ENCODE measurements at places on chromosomes 12 and 14.

DNA sequence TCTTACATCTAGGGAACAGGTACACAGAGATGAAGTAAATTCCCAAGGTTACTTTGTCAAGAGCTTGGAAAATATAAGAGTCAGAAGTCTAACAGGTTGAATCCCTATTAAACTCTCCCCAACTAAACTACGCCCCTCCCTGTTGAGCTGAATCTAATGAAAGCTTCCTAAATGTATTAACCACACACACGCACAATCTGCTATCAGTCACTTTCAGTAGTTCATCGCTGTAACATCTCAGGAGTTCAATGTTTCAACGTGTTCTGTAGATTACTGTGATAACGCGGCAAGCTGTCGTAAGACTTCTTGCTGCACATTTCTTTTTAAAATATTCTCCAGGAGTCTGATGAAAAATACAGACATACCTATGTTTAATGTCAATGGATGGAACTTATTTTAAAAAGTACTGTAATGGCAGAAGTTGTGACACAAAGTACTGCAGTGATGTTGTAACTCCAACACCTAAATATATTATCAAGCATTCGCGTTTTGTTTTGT is 612 bp upstream of the SLC25A3 start:
- DNase-seq: no peak

GRCh38 chr12:28104316-28104715 is 85.9 kb upstream of the CCDC91 start:
- no peak for DNase-seq

- DNase-seq: no peak
Measured at GRCh38 chr12:84982888-84983287, 53.2 kb downstream of the TSPAN19 start.

GRCh38 chr14:70780396-70781075 is 28.8 kb downstream of the MAP3K9 start:
- no peak for DNase-seq

GRCh38 chr14:102659797-102660196 is 67.3 kb downstream of the RCOR1 start:
- DNase-seq: no peak

DNA sequence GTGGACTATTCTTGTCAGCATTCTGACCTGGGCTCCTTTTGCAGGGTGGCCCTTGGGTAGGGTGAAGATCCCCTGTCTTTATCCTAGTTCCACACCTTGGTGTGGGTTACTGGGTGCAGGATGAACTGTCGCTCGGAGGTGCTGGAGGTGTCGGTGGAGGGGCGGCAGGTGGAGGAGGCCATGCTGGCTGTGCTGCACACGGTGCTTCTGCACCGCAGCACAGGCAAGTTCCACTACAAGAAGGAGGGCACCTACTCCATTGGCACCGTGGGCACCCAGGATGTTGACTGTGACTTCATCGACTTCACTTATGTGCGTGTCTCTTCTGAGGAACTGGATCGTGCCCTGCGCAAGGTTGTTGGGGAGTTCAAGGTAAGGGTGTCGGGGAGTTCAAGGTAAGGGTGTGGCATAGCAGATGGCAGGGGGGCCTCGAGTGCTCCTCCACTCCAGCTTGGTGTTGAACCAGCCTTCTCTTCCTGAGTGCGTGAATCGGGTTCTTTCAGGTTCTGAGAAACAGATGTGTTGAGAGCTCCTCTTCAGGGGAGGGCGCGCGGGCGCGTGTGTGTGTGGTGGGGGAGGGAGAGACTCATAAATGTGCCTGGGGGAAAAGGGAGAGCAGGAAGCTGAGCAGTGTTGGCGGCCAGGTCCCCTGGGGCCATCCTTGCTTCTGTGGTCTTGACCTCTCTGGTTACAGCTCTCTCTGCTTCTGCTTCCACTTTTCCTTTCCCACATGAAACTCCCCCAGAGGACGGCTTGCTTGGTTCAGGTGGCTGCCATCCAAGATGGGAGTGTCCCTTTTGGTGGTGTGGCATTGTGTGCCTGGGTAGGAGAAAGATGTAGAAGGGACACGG is 4.0 kb downstream of the ATG101 start:
- no peak for DNase-seq

DNA sequence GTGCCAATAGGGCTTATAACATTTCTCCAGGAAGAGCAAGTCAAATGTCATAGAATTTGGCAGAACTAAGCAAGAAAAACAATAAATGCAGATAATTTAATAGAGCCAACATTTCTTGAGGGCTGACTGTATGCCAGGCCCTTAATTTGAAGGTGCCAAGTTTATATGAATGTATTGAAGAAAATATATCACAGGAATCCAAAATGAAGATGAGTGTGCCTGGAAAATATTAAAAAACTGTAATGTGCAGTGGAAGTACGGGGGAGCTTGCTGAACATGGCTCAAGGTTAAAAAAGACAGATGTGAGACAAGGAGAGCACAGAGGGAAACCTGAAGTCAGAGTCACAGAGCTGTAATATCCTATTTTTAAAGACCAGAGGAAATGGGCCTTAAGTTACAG is 16.4 kb downstream of the NR1H4 start:
- DNase-seq: no peak

DNA sequence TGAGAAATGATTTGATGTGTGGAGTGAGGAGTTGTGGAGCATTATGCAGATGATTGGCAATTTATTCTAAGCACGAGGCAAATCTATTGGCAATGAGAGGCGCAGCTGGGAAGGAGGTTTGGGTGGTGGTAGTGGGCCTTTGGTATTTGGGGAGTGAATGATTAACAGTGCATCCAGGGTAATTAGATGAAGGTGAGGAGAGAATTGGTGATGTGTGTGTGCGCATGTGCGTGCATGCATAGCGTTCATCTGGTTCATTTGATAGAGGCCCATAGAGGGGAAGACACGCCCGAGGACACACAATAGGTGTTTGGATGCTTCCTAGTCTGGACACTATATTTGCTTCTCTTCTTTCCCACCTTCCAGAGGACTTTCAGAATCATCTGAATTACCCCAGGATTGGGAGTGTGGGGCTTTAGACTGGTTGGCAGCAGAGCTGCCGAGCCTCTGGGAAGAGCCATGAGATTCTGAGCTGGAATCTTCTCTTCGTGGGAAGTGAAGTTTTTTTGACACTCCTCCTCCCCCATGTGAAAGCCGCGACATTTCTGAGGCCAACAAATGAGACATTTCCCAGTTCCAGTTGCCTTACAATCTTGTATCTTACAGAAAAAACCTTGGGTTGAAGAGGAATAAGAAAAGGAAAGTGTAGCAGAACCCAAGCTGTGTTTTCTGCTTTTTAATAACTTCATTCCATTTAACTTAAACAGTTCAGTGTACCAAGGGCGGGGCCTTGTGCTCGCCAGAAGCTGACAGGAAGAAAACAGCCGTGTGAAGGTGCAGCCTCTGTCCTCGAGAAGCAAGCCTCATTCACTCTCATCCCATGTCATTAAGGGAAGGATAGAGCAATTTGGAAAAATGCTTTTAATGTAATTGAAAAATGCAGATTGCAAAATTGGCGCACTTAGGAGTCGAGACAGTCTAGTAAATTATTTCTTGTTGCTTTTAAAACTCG is 65.2 kb downstream of the SLC25A47 start:
- DNase-seq: no peak

GRCh38 chr12:108825201-108825950 is 32.0 kb downstream of the SSH1 start:
- no peak for DNase-seq

DNA sequence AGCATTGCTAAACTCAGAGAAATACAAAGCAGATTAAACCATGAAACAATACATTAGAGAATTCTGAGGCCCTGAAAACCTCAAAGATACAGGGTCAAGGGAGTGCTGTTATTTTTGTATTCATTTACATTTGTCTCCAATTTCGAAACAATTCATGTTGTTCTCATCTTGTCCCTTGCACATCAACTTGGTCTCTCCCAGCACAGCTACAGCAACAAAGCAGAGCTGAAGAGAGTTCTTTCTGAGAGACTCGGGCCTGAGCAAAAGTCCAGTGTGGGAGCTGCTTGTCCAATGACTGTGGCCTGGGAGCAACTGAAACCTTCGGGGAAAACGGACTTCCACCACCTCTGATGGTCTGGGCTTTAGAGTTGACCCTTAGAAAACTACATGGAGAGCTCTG is 79.4 kb upstream of the CDKN3 start:
- no peak for DNase-seq

GRCh38 chr14:90423166-90423565 is 26.3 kb downstream of the CALM1 start:
- DNase-seq: no peak

- no peak for DNase-seq
Measured at GRCh38 chr12:77031745-77032144, 33.6 kb downstream of the E2F7 start.

GRCh38 chr14:54642801-54643695 is 76.1 kb downstream of the SAMD4A start:
- DNase-seq: no peak

Measured in HEK293T (cell line).